Heart left ventricle (tissue), 16 donors: ENCODE measurements at places on chromosomes 5 and 9.

DNA sequence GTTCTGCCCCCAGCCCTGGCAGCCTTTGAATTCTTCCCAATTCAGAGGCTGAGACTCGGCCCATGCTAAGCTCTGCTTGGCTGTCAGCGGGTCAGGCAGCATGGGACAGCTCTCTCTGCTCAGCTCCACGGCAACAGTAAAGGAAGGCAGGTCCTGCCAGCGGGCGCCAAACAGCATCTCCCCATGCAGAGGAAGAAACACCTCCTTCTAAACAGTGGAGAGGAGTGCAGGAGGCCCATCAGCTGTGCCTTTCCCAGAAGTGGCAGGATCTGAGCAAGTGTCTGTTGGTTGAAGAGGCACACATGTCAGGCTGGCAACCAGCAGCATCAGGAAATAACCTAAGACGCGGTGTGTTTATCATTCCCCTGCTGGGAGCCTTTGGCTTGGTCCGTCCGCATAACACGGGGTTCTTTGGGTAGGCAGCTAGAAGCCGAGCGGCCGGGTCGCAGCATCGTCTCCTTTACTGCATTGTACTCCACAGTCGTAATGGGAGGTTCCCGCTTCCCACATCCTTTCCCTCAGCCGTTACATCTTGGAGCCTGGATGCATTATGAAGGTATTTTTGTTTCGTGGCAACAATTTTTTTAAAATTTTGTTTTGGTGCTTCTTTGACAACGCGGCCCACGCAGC is 42.7 kb upstream of the NCS1 start:
- DNase-seq, result no peak

DNA sequence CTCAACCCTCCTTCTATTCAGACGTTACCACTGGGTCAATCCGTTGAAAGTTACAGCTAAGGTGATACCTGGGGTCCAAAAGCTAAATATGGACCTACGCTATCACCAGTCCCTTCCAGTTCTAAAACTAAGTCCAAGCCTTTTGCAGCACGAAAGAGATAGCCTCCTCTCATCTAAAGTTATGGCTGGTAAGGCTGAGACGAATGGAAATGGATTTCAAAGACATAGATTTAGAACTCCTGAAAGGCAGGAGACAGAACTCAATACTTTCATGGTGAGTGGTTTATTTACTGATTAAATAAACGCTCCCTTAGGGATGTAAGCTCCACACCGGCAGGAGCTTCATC is 751 bp upstream of the RIC1 start:
- DNase-seq, result no peak

DNA sequence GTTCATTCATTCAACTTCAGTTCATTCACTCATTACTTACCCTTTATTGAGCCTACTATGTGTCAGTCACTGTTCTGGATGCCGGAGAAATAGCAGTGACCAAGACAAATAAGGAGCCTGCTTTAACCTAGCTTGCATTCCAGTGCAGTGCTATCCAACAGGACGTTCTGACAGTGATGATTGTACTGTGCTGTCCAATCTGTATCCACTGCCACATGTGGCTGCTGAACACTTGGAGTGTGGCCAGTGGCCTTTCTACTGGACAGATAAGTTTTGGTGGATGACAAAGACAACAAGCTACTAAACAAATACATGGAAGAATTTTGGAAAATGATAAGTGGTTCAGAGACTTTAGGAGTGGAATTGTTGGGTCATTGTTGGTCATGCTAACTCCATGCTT is 33.6 kb downstream of the SUB1 start:
- DNase-seq, result no peak

DNA sequence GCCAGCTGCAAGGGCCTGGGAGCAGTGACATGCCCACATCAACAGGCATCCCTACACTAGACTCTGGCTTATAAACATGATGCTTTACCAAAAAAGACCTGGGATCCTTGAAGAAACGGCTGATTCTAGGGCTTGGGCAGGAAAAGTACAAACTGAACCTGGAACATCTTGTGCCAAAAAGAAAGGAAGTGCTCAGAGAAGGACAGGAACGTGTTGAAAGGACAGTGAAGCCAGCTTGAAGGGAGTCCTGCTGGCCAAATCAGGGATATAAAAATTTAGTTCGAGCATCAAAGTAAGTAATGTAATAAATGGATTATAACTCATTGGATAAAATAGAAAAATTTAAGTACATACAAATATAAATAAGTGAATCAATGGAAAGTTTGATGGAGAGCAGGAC is 58.1 kb downstream of the ALDH7A1 start:
- no peak for DNase-seq

DNA sequence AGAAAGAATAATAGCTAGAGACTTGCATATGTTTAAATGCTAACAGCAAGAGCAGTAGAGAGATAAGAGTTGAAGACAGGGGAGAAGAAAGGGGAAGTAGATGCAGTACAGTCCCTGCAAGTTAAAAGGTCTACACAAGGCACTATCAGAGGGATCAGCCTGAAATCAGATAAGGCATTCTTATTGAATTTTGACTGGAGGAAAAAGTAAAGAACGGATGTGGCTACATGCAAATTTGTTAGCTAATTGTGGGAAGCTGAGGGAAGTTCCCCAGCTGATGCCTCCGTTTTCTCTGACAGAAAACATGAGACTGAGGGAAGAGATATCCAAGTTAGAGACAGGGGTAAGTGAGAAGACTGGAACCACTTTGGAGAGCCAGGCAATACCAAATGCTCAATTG is 12.9 kb upstream of the RHOBTB3 start:
- no peak for DNase-seq

DNA sequence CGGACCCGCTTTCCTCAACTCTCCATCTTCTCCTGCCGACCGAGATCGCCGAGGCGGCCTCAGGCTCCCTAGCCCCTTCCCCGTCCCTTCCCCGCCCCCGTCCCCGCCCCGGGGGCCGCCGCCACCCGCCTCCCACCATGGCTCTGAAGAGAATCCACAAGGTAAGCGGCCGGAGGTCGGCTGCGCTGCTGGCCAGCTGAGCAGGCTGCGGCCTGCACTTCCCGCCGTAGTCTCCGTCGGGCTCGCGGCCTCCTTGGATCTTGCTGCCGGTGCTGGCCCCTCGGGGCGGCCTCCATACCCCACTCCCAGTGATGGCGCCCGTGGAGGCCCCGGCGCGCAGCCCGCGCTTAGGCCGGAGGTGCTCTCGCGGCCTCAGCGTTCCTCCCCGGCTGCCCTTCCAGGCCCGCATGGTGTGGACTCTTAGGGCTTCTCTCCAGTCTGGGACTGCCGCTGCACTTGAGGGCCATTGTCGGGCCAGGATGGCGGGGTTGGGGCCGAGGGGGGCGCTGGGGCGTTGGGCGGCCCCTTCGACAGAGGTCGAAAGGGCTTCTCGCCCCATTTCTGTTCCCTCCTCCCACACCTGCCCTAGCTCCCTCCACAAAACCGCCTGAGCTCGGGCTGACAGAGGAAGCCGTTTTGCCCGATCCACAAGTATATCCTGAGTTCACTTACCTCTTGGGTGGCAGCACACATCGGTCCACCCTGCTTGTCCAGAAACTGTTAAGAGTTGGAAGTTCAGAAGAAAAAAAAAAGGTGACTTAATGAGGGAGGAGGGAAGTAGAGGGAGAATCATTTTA is 714 bp downstream of the UBE2D2 start:
- peak; percentile 47 for DNase-seq

DNA sequence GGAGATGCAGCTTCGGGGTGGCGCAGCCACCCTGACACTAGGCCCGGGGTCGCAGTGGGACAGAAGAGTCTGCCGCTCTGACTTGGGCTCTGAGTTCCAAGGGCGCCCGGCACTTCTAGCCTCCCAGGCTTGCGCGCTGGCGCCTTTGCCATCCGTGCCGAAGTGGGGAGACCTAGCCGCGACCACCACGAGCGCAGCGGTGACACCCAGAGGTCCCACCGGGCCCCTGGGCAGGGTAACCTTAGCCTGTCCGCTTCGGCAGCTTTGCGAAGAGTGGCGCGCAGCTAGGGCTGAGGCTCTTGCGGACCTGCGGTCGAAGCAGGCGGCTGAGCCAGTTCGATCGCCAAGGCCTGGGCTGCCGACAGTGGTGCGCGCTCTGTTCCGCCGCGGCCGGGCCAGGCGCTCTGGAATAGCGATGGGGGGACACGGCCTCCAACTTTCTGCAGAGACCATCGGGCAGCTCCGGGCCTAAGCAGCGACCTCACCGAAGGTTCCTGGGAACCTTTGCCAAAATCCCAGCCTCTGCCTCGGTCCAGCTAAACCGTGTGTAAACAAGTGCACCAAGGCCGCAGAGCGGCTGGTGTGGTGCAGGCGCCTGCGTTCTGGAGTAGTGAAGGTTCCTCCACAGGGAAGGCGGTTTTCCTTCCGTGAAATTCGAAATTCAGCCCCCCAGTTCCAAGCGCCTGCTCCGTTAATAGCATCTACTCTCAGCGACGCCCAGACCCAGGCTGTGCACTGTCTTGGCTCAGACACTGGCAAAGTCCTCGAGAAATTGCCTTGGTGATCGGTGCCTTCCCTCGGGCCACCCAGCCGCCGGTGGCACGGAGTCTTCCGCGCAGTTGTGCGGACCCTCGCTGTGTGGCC is 7.4 kb downstream of the TLX3 start:
- no peak for DNase-seq

GRCh38 chr5:103475629-103476240 is 86.9 kb downstream of the NUDT12 start:
- DNase-seq, result no peak
